ENCODE measurements at places on chromosomes 16 and 17.

- DNase-seq = no peak
Measured at GRCh38 chr16:1858189-1858865, 13.6 kb downstream of the MEIOB start.

DNA sequence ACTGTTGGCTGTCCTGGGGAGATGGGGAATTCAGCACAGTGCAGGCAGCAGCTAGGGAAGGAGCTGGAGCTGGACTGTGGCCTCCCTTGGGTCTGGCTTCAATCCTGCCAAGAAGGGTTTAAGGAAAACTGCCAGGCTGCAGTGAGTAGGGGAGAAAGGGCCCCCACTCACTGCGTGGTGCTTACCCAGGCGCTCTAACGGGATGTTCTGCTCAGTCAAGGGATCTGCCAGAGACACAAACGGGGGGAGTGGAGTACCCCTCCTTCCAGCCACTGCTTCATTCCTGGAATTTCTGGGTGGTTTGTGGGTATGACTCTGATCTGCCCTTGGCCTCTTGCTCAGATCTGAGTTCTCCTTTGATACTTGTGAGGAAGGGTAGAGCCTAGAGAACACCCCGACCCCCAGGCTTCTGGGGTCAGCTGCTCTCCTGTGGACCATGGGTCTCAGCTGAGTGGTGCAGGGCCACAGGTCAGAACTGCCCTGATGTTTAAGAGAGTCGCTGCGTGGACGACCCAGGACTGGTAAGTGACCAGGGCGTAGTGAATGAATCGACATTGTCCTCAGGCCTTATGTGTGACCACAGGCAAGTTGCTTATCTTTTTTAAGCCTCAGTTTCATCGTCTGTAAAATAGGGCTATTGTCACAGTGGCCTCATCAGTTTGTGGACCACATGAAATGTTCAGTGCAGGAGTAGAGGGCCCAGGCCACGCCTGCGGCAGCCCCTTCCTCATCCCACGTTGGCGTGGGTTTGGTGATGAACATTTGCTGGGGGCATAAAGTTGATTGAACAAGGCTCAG, 9.6 kb downstream of the CRISPLD2 start:
- no peak for DNase-seq

DNA sequence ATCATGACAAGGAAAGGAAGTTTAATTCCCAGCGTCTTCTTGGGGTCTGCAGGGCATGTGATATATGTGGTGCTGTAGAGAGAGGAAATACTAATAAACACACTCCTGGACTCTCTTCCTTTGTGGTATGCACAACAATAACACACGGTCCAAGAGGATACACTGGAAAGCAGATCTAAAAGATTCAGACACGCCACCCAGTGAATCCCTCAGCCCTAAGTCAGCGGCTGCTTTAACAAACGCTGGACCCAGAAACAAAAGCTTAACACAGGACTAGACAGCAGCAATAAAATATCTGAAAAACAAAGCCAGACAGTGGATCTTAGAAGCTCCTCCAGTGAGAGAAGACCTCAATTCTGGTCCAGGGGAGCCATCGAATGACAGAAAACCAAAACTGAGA, 13.1 kb downstream of the CFAP20 start:
- no peak for DNase-seq

- DNase-seq = no peak
Measured at GRCh38 chr16:85376292-85377095, 236.6 kb upstream of the GSE1 start.
